ENCODE measurements at places on chromosomes 4 and X.

GRCh38 chrX:118974088-118974907, at the start of gene LONRF3:
TSS of gene LONRF3 (plus strand) at chrX:118974618. CDS start at chrX:118974781, 163 bp downstream.
- DNase-seq: peak; percentile 89

- no peak for DNase-seq
These were observed 220.4 kb downstream of the MAML3 start for GRCh38 chr4:139933541-139933940.

GRCh38 chrX:150542846-150543229, 25.6 kb upstream of the MTM1 start:
- DNase-seq: no peak

GRCh38 chrX:8632924-8633323, 99.0 kb downstream of the ANOS1 start:
- DNase-seq: no peak

Measured in inflammatory macrophage (primary cell).